ENCODE measurements at places on chromosomes 1 and 21.

DNA sequence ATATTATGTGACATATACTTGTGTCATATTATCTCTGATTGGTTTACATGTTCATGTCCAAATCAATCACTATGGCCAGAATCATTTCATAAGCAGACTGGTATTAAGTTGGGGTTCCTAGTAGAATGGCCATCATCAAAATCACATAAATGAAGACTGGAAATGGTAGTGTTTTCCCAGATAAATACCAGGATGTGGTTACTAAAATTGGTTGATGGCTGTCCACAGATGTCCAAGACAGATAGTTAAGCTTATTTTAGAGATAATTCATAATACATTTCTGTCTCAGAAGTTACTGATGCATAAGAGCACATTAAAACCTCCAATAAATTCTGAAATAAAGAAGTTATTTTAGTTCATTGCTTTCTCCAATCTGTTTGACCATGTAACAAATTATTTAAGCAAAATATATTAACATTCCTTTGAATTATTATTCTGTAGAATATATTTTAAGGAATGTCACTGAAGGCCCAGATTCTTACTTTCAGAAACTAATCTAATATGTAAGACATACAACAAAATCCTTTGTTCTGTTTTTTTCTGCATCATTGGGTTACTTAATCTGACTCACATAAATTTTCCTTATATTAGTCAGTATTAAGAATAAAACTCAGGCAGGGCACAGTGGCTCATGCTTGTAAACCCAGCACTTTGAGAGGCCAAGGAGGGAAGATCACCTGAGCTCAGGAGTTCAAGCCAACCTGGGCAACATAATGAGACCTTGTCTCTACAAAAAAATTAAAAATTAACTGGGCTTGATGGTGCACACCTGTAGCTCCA, 483.9 kb downstream of the PTPRC start:
- no peak for DNase-seq

GRCh38 chr1:86507935-86508582, 38.8 kb upstream of the CLCA4 start:
- DNase-seq: no peak

DNA sequence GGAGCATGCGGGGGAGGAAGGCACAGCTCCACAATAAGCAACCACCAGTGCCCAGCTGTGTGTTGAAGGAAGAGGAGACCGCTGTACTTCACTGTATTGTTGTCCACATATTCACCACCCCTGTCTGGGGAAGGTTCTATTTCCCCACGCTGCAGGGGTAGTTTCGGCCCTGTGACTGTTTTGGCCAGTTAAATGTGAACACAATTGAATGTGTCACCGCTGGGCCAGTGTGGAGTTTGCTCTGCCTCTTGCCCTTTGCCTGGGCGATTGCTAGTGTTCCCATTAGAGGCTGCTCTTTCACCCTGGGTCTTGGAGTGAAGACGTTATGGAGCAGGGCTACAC, 32.6 kb downstream of the UBE4B start:
- DNase-seq: no peak

GRCh38 chr1:53088616-53089300, 26.7 kb downstream of the PODN start:
- no peak for DNase-seq

DNA sequence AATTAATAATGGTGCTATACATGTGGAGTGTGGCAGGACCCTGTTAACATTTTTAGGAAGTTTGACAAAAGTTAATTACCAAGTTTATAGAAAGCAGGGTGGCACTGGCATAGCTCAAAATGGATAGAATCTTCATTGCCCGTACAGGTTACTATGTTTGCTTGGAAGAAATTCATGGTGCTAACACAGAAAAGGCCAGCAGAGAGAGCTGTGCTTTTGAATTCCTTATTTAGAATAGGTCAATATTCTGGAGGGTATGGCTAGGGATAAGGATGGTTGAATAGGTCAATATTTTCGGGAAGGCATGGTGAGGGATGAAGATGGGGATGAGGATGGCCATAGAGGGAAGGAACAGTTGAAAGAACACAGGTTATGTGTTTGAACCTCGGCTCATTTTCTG, 345.1 kb downstream of the LMO4 start:
- no peak for DNase-seq

- no peak for DNase-seq
Measured at GRCh38 chr21:45504516-45505415, 37.5 kb downstream of the SLC19A1 start.

- no peak for DNase-seq
Measured at GRCh38 chr1:40273547-40274166, 15.6 kb downstream of the ZMPSTE24 start.

GRCh38 chr1:12441414-12442105, 176.4 kb downstream of the DHRS3 start:
- no peak for DNase-seq

DNA sequence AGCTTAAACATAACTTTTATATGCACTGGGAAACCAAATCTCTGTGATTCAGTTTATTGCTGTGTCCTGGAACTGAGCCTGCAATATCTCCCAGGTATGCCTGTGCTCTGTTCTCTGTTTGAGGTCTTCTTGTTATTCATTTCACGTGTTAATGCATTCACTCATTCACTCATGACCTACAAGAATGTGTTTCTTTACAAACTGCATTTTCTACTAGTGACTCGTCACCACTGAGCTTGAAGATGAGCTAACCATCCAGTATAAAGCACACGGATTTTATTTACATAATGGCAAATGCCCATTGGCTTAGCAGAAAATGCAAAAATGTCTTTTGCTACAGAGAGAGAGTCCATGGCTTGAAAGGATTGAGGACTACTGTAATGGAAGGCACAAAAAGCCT, 75.0 kb upstream of the DUSP10 start:
- DNase-seq: no peak

DNA sequence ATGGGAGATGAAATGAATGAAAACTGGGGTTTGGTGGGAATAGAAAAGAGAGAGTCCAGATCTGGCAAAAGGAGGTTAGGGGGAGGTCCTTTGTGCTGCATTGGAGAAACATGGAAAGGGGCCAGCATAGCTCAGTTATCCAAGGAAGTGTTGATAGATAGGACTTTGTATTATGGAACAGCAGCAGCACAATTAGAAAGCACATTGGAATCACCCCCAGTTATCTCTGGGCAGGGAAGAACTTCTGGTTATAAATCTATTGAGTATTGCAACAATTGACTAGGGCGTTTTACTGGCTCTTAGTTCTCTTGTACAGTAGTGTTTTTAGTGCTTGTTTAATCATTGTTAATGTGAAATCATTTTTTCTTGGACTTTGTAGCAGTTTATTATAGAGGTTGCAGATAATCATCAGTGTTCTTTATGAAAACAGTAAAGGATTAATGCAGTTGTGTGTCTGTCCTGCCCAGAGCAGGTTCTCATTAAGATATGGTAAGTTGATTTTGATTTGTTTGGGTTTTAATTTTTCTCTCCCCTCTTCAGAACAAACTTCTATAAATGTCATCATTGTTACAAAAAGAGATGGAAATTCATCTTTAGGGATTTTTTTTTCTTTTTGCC, 76.6 kb downstream of the NR5A2 start:
- DNase-seq: no peak

DNA sequence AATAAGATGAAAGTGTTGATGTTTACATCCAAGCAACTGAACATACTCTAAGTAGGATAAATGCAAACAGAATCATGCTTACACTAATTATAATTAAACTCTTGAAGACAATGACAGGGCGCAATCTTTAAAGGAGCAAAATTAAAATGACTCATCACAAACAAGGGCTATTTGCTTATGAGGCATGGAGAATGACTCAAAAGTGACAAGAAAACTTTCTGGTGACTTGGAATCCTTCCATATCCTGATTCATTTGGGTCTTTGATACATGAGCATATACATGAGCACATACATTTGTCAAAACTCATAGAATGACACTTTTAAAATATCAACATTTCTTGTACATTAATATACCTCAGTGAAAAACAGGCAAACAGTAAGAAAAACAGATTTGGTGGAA, 1632.3 kb downstream of the KCNT2 start:
- no peak for DNase-seq

DNA sequence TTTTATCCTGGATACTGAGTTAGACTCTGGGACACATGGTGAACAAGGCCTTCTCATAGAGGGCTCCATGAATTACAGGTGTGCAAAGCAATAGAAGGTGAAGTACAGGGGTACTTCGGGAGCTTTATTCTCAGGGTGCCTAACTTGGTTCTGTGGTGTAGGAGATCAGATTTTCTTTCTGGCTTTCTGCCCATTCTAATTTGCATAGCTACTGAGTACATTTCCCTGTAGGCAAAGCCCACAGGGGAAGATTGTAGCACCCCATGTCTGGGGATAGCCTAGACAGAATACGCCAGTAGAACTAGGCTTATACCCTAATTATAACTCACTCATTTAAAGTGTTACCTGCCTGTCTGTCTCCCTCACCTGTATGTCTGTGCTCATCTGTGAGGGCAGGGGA, 49.7 kb downstream of the PGM1 start:
- DNase-seq: no peak

GRCh38 chr1:152374451-152374850, 14.6 kb upstream of the FLG2 start:
- DNase-seq: no peak

DNA sequence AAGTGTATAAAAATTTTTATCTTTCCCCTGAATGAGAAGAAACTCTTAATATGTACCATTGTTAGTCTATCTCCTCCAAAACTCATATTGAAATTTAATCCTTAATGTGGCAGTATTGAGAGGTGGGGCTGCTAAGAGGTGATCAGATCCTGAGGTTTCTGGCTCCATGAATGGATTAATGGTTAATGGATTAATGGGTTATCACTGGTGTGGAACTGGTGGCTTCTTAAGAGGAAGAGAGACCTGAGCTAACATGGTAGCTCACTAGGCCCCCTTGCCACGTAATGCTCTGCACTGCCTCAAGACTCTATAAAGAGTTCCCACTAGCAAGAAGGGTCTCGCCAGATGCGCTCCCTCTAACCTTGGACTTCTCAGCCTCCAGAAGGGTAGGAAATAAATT, 70.6 kb upstream of the ZBTB18 start:
- no peak for DNase-seq

- no peak for DNase-seq
Measured at GRCh38 chr1:188867614-188868013, 1610.0 kb downstream of the BRINP3 start.

DNA sequence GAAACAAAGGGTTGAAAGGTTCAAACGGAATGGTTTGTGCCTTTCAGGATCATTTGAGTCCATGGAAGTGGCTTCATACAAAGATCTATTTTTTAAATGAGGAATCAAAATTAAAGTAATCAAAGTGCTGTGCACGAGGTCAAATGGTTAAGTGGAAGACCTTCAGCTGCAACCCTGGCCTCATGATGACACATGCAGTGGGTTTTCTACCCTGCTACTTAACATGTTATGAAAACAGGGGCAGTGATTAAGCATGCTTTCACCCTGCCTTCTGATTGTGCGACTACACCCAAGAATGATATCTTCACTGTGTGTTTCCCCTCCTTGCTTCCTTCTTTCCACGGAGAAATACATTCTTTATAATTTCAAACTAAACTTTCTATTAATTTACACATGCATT, 604.2 kb downstream of the LRRIQ3 start:
- no peak for DNase-seq

- no peak for DNase-seq
Measured at GRCh38 chr1:168340781-168341482, 60.3 kb downstream of the TBX19 start.

GRCh38 chr21:18776936-18777335, 373.4 kb upstream of the TMPRSS15 start:
- no peak for DNase-seq

GRCh38 chr1:201252944-201253371, 30.3 kb upstream of the PKP1 start:
- no peak for DNase-seq

GRCh38 chr1:52321061-52321460, 44.9 kb downstream of the CC2D1B start:
- no peak for DNase-seq

- DNase-seq: no peak
Measured at GRCh38 chr21:41892726-41893125, 13.6 kb upstream of the PRDM15 start.

DNA sequence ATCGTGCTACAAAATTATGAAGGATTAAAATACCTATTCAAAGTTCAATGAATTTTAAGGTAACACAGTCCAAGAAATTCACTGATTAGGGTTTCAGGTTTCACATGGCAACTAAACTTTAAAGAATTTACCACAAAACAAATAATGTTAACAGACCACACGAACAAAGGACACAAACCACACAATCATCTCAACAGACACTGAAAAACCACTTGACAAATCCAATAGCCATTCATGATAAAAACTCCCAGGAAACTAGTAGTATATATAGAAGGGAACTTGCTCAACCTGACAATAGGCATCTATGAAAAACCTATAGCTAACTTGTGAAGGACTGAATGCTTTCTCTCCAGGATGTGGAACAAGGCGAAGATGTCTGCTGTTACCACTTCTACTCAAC, 21.1 kb upstream of the SH2D5 start:
- DNase-seq: no peak

GRCh38 chr1:82978461-82979324, 1020.2 kb downstream of the TTLL7 start:
- DNase-seq: no peak

- no peak for DNase-seq
Measured at GRCh38 chr21:43273016-43273707, 104.4 kb downstream of the CRYAA start.

GRCh38 chr1:203592730-203593129, 33.9 kb upstream of the ATP2B4 start:
- DNase-seq: no peak

DNA sequence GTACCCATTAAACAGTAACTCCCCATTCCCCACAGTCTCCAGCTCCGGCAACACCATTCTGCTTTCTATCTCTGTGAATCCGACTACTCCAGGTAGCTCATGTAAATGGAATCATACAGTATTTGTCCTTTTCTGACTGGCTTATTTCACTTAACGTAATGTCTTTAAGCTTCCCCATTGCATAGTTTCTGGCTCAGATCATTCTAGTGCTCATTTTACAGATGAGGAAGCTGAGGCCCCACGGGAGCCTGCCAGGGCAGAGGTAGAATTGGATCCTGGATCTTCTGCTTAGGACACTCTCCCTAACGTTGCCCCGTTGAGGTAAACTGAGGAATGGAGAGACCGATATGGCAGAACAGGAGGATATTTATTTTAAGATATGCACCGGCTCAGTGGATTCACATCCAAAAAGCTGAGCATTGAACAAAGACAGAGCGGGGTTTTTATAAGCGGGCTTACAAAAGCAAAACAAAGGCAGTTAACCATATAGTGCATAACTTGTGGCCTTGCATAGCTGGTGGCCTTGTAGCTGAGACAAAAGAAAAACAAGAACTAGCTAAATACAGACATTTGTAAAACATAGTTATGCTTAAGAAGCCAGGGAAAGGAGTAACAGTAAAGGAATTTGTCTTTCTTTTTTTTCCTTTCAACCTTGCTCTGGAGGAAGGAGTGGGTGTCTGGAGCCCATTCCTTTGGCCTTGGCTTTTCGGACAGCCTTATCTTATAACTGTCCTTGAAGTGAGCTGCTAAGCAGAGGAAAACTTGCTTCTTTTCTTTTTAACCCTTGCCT, 15.3 kb upstream of the KLHDC8A start:
- DNase-seq: no peak

- DNase-seq: no peak
Measured at GRCh38 chr1:24193046-24193445, 6.0 kb upstream of the IFNLR1 start.

GRCh38 chr1:1129381-1129821, 13.5 kb upstream of the C1orf159 start:
- no peak for DNase-seq

Measured in NCI-H1930 (cell line).